ENCODE measurements at places on chromosomes 7 and 10. TPM values are rescaled to one million over a fixed set of nuclear protein-coding genes. Genes with fewer than 3 reads are reported as not detected.

Gene CFAP46
- 1.6 TPM for total RNA-seq

GRCh38 chr10:102715880-102716279 is 1.4 kb downstream of the SFXN2 start:
- H3K27me3 ChIP-seq = no peaks in the 10 kb centered on the region
- H3K4me1 ChIP-seq = peaks cover 28% of the 10 kb centered on the region
- no peak for DNase-seq
- H3K27ac ChIP-seq = no peak overlapping the region
- H3K36me3 ChIP-seq = peaks cover 2% of the 10 kb centered on the region

Gene MAGI2
- total RNA-seq = 5.4 TPM

- DNase-seq = no peak
- H3K27ac ChIP-seq = no peak overlapping the region
- H3K4me1 ChIP-seq = no peaks in the 10 kb centered on the region
- no peak overlapping the region for H3K4me3 ChIP-seq
Measured at GRCh38 chr7:32535162-32535702, 39.9 kb downstream of the AVL9 start.

DNA sequence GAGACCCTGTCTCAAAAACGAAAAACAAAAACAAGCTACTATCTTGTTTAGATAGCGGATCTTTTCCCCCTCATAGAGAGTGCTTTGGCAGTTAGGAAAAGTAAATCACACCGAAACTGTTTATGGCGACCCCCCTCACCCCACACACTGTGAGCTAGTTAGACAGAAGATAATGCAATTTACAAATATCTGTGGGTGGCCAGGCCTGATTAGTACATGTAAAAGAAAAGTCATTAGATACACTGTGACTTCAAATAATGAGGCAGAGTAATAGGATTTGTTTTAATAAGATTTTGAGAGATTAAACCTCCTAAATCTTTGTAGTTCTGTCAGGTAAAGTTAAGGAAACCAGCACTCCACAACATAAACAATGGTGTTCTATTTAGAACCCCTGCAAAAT is 121.1 kb downstream of the ST7 start:
- H3K27me3 ChIP-seq = no peaks in the 10 kb centered on the region
- peaks cover 2% of the 10 kb centered on the region for H3K4me1 ChIP-seq
- H3K4me3 ChIP-seq = no peak overlapping the region
- DNase-seq = no peak
- no peak overlapping the region for H3K27ac ChIP-seq

DNA sequence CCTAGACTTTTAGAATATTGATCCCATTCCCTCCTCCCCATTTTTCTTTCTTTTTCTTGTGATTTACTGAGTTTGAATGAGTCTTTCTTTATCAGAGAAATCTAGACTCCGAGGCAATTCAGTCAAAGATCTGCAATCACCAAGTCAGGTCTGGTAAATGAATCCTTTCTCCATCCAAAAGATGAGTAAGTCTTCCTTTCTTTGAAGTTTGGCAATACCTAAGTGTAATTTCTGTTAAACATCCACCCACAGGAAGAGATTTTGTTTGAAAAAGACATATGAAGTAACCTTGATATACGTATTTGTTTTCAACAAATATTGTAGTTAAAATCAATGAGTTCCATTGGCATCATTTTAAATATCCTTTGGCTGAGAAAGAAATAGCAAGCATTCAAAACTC is 58.3 kb downstream of the SLC39A12 start:
- H3K27me3 ChIP-seq = no peaks in the 10 kb centered on the region
- H3K4me1 ChIP-seq = no peaks in the 10 kb centered on the region
- H3K4me3 ChIP-seq = no peak overlapping the region
- no peaks in the 10 kb centered on the region for H3K36me3 ChIP-seq

Gene MBL2
- total RNA-seq = not detected

Gene NEUROD6
- total RNA-seq = not detected

Gene NCF1
- total RNA-seq = not detected

Gene KAT6B
- 31.1 TPM for total RNA-seq

DNA sequence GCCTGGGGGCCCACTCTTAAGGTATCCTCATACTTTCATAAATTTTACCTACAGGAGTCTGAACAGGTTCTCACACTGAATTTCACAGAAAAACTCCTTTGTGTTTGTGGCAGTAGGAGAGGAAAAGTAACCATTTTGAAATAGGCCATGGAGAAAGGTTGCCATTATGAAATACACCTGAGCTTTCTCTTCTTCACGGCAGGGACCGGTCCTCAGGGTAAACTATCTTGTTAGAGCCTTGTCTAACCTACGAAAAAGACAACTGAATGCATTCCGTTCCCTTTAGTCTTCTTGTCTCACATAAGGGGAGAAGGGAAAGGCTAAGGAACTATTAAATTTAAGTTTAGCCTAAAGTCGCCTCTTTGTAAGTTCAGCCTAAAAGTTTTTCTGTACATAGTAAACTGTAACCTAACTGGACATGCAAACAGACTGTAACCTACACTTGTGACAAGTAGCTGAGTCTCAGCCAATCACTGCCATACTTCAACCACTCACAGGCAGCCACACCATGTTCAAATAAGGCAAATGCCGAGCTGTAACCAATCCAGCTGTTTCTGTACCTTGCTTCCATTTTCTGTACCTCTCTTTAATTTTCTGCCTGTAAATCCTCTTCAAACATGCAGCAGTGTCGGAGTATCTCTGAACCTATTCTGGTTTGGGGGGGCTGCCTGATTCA is 14.2 kb upstream of the RNF32 start:
- no peak overlapping the region for H3K4me3 ChIP-seq
- no peaks in the 10 kb centered on the region for H3K27me3 ChIP-seq
- DNase-seq = no peak
- H3K4me1 ChIP-seq = no peaks in the 10 kb centered on the region
- no peaks in the 10 kb centered on the region for H3K36me3 ChIP-seq

DNA sequence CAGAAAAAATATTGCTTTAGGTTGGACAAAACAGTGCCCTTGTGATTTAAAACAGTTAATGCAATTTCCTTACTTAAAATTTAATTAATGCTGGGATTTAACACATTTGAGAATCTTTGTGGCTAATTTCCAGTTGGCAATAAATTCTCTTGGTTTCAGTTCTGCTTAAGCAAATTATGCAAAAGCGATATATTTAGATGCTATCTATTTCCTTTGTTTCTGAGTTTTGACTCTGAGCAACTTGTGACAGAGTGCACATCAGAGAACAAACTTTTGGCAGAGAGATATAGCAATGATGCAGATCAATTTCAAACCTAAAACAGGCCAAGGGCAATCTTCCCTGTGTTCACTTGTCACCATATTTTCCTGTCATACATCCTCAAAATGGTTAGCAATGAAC is 933.6 kb upstream of the ZWINT start:
- no peak overlapping the region for H3K4me3 ChIP-seq
- no peak for DNase-seq
- no peak overlapping the region for H3K27ac ChIP-seq

Gene GNAI1
- total RNA-seq = 19.2 TPM

GRCh38 chr7:83824214-83824613 is 175.3 kb upstream of the SEMA3E start:
- H3K4me1 ChIP-seq = no peaks in the 10 kb centered on the region
- peak; percentile 28 for DNase-seq
- H3K27ac ChIP-seq = no peak overlapping the region

DNA sequence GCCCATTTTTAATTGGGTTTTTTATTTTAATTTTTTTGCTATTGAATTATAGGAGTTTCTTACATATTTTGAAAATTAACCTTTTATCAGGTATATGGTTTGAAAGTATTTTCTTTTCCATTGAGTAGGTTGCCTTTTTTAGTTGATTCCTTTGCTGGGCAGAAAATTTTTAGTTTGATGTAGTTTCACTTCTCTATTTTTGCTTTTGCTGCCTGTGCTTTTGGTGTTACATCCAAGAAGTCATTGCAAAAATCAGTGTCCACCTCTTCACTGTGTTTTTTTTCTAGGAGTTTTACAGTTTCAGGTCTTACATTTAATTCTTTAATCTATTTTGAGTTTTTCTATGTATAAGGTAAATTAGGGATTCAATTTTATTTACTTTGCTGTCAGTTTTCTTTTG is 129.8 kb upstream of the FERD3L start:
- DNase-seq = no peak
- H3K27me3 ChIP-seq = no peaks in the 10 kb centered on the region
- no peaks in the 10 kb centered on the region for H3K36me3 ChIP-seq
- H3K27ac ChIP-seq = no peak overlapping the region
- H3K4me1 ChIP-seq = no peaks in the 10 kb centered on the region

DNA sequence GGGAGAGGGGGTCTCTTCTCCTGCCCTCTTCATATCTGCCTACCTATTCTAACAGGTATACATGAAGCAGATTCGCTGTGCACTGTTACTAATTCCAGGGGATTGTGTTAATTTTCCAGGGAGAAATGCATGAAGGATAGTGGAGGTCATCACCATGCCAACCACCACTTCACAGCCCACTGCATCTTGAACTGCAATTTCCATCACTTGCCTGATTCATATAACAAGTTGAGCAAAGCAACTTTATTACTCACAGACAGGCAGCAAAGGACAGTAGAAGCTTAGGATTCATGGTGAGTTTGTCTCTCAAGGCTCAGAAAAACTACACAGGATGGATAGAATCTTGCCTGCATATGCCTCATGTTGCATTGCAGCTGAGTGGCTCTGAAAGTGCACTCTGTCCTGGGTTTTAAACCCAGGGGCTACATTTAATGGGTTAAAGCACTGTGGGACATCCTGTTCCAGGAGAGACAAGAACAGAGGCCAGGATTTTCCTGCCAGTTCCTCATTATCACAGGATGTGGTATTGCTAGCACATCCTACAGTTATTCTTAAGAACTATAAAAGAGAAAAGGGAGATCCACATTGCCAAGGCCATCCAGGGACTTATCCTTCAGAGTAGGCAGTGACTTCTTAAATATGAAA is 136.9 kb upstream of the PRSS1 start:
- peaks cover 6% of the 10 kb centered on the region for H3K27me3 ChIP-seq
- no peaks in the 10 kb centered on the region for H3K4me1 ChIP-seq

Gene ELN
- 0.26 TPM for total RNA-seq

DNA sequence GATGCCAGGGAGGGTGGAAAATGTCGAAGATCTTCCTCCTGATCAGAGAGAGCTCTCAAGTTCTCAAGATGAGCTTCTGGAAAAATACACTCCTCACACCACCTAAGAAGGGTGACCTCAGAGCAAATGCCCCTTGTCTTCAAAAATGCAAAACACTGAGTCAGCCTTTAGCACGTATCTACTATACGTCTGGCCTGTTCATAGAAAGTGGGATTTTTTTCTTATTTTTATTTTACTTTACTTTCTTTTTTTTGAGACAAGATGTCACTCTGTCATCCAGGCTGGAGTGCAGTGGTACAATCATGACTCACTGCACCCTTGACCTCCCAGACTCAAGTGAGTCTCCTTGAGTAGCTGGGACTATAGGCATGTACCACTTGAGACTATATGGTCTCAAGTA is 57.1 kb downstream of the AFAP1L2 start:
- H3K4me3 ChIP-seq = no peak overlapping the region
- no peaks in the 10 kb centered on the region for H3K36me3 ChIP-seq
- 0 out of 2 replicates have a peak overlapping the region, but pooled peaks have one; percentile 15 for H3K27ac ChIP-seq
- no peak for DNase-seq
- H3K27me3 ChIP-seq = no peaks in the 10 kb centered on the region
- peaks cover 58% of the 10 kb centered on the region for H3K4me1 ChIP-seq

Data from Panc1 (cell line).